ENCODE measurements at places on chromosomes 11 and 22.

DNA sequence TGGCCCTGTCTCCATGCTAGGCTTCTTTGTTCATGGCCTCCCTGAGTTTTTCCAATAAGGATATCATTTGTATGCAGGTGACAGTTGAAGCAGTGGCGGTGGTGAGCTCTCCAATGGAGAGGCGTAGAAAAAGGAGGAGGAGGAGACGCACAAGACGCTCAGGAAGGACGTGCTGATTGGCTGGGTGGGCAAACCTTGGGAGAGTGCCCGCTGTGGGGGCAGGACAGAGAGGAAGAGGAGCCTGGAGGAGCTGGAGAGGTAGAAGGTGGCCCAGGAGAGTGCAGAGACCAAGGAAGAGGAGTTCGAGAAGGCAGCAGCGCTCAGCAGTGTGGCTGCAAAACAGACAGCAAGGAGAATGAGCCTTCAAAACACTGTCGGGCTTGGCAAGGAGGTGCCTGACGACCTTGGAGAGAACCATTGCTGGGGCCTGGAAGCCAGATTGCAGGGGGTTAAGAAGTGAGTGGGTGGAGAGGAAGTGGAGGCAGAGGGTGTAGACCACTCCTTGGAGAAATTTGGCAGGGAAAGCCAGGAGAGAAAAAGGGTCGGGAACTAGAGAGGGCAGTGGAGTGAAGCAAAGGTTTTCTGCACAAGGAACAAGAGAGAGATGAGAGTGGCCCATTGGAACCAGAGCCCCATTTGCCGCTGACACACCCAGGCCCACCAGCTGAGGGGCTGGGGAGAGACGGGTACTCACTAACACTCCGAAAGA, 7.5 kb downstream of the CLCF1 start:
- DNase-seq = no peak

DNA sequence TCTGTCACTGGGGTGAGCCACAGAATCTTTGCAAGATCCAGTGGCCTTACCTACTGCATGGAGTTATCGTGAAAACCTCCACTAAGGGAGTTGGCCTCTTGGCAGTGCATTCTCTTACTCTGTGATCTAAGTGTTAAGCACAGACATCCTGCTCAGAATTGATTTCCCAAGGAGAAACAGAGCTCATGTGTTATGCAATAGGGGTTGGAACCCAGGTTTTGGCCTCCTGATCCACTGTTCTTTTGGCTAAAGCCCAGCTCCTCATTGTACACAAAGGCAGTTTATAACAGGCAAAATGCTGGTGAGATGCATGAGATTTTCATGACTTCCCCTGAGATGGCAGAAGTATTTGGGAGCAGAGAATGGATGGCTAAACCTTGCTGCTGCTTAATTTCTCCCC, 11.8 kb downstream of the DTX4 start:
- DNase-seq = no peak

GRCh38 chr11:12687216-12687623, 13.0 kb downstream of the TEAD1 start:
- DNase-seq = no peak

DNA sequence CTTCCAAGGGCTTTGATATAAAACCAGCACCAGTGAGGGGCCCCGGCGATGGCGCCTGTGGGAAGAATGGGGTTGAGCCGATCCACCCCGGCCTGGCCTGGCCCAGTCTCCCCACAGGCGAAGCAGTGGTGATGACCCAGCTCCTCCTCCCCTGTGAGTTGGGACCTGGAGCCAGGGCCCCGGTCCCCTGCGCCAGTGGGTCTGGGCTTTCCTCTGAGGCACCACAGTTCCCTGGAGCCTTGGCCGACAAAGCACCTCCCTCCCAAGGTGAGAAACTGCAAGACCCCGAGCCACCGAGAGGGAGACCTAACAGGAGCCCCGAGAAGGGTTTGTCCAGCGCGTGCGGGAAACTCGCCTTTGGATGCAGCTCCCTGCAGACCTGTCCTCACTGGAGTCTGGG, 942.9 kb downstream of the BRD1 start:
- DNase-seq = no peak

DNA sequence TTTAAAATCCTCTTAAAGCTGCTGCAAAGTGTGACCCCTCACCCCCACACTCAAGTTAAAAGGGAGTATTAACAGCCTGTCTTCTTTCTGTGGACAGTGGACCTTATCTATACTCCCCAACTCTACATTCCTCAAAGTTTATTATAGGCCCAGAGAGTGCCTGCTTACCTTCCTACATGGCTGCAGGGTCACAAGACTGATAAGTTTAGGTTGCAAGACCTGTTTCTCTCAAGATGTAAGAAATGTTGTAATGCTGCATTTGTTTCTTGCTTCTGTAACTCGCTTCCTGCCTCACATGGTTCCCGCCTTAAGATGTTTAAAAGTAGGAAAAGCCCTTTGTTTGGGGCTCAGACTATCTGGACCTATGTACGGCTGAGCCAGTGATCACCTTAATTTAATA, 10.1 kb upstream of the NXPE1 start:
- no peak for DNase-seq

DNA sequence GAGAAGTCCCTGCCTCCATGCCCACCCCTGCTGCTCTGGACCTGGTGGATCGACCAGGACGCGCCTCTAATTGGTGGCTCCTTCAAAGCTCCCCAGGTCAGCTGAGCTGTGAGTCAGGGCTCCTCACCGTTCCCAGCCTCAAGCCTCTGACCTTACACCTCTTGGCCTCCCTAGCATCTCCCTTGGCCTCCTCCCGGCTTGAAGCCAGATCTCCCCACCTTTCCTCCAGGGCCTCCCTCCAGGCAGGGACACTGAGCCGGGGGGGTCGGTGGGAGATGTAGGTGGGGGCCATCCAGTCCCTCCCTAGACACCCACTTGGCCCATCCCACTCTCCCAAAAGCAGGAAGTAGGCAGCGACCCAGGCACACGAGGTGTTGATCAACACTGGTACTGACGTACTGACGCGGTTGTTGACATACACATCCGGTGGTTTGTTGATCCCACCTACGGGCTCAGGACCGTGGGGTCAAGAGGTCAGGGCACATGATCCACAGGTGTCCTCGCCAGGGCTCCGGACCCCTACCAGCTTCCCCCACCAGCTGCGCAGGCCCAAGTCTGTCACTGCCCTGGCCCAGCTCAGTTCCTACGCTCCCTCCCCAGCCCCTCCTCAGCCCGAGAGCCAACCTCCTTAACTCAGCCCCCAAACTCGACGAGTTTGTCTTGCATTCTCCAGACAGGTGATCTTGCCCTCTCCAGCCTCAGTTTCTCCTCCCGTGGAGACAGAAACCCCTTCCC, 802 bp downstream of the ATG2A start:
- no peak for DNase-seq

- no peak for DNase-seq
These were observed 60.9 kb upstream of the TOP3B start for GRCh38 chr22:22043296-22044078.

GRCh38 chr22:20993304-20994127, 8.4 kb downstream of the THAP7 start:
- no peak for DNase-seq

Data from stimulated activated CD4-positive, alpha-beta T cell treated with anti-CD3 and anti-CD28 coated beads, TNF-alpha, amount 100 ng/mL, for 48 hours (primary cell).